ENCODE measurements at places on chromosomes 6 and 20.

- no peak for DNase-seq
Measured at GRCh38 chr20:43909720-43910119, 4.9 kb upstream of the TOX2 start.

GRCh38 chr6:290111-290922 is 2.0 kb upstream of the DUSP22 start:
- DNase-seq = no peak

DNA sequence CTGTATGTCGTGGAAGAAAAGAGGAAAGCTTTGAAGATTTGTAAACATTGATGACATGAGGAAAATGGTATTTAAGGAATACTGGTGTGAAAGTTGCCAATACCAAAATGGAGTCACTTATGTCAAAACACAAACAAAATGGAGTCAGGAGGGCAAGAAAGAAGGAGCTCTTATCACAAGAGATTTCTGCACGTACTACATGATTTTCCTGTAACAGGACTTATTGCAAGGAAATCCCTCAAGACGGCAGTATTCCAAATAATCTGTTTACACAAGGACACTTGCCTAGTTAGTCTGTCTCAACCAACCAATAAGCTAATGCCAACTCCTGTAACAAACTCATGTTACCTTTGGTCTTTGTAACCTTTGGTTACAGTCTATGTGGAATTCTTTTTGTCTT is 29.8 kb downstream of the SLC2A12 start:
- DNase-seq = no peak

DNA sequence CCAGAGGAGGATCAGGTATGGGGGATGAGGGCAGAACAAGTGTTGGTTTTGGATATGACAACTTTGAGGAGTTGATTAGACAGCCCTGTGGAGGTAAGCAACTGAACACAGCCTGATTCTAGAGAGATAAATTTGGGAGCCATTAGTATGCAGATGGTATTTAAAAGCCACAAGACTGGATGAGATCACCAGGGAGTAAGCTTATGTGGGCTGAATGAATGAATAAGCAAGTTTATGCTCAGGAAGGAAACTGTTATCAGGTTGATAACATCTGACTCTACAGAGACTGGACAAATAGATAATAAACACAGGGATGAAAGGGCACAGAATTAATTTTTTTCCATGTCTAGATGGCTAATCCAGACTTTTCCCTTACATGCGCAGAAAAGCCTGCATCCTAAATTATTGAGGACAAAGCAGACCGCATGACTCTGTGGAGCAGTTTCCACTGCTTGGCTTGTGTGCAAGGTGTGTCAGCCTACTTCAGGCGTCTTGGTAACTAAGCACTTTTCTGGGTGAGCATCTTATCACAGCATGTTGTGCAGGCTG is 150.6 kb downstream of the GJA10 start:
- no peak for DNase-seq

DNA sequence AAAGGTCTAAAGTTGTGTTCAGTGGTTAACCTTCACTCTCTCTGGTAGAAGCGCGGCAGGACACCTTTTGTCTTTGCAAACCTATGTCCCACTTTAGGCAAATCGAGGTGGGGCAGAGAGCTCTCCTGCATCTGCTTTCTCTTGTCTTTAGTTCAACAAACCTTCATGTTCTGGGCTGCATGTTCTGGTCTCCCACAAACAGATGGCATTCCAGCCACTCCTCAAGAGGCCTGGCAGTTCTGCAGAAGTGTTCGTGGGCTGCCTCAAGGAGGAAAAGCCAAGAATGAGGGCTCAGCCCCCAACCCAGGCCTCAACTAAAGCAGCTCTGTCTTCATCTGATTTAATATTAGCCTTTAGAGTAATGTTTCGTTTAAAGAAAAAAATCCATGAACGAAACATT is 82.2 kb downstream of the SOD2 start:
- DNase-seq = no peak

DNA sequence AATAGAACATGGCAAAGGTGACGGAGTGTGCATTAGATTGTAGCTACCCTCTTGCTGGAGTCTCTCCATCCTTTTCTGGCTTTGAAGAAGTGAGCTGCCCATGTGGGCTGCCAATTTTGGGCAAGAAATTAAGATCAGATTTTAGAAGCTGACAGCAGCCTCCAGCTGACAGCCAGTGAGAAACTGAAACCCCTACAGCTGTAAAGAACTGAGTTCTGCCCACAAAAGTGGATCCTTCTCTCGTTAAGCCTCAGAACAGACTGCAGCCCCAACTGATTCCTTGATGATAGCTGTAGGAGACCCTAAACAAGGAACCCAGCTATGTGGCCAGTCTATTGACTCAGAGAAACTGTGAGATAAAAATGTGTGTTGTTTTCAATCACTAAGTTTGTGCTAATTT is 134.1 kb downstream of the CD109 start:
- DNase-seq = no peak

DNA sequence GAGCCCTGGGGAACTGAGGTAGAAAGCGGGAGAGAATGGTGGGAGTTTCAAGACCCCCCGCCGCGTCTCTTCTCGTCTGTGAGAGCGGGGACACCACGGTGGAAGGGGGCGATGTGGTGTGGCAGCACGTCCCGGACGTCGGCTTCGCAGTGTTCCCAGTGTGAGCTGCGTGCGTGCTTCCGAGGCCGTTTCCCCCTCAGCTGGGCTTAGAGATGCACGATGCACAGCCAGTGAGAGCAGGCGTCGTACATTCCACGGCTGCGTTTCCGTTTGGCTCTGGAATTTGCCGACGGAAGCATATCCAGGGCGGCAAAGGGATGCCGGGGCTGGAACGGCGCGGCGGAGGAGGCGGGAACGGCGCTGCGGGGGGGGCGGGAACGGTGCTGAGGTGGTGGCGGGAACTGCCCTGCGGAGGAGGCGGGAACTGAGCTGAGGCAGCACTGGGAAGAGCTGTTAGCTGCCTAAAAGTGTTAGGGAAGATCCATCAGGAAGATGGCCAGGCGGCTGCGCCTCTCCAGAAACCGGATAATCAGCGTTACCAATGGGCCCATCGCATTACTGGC is 37.7 kb downstream of the KIF25 start:
- no peak for DNase-seq

GRCh38 chr6:31125162-31125561 is 4.9 kb upstream of the CDSN start:
- DNase-seq = no peak

GRCh38 chr6:62974452-62974851 is 236.8 kb upstream of the FKBP1C start:
- DNase-seq = no peak

- DNase-seq = no peak
Measured at GRCh38 chr6:131821010-131821807, 13.4 kb downstream of the ENPP1 start.

- DNase-seq = no peak
Measured at GRCh38 chr6:36717871-36718540, 20.4 kb downstream of the RAB44 start.

DNA sequence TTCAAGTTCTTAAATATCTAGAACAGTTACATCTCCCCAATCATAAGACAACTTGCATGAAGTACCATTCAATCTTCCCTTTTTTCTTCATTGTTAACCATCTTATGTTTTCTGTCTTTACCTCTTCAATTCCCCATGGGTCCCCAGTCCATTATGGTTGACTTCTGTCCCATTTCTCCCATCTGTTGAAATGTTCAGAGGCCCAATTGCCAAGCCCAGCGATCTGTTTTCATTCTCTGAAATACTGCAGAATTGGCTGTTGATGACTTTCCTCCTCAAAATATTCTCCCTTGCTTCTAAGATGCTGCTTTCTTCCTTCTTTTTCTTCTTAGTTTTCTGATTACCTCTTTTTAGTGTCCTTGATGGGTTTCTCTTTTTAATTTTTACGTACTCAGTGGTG is 26.0 kb downstream of the DSTN start:
- DNase-seq = no peak

- DNase-seq = peak; percentile 50
Measured at GRCh38 chr6:89368107-89368506, 15.6 kb upstream of the UBE2J1 start.

- no peak for DNase-seq
Measured at GRCh38 chr20:63697357-63697867, 960 bp downstream of the TNFRSF6B start.

- DNase-seq = no peak
Measured at GRCh38 chr6:42393339-42393738, 58.4 kb downstream of the TRERF1 start.

DNA sequence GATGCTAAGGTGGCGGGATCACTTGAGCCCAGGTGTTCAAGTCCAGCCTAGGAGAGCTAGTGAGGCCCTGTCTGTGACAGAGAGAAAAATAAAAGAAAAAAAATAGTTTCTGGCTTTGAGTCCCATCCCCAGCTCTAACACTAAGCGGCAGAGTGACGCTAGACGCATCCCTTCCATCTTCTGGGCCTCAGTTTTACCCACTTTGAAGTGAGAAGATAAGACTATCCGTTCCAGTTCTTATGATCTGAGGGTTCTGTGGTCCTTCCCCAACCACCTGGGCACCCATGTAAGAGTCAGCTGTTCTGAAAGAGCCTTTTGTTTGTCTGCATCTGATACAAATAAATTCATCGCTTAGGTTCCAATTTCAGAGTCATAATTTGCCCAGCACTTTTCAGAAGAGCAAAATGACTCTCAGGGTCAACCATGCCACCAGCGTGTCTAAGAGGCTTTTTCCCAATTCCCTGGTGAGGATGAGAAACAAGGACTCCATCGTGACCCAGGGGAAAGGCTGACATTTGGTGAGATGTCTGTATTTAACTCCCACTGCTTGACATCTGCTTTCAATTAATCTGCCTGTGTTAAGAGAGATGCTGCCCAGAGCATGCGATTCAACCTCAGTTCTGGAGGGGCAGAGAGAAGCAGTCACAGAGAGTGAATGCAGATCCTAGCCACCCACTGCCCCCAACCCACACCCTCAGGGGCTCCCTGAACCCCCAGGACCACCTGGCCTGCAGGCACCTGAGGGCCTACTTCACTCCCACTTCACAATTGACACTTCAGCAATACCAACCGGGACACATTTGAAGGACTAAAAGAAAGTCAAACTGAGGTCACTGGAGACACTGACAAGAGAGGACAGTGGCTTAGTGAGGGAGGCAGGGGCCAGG is 131.6 kb upstream of the TOP1 start:
- DNase-seq = no peak

- no peak for DNase-seq
Measured at GRCh38 chr20:50409495-50409894, 100.7 kb upstream of the PTPN1 start.

DNA sequence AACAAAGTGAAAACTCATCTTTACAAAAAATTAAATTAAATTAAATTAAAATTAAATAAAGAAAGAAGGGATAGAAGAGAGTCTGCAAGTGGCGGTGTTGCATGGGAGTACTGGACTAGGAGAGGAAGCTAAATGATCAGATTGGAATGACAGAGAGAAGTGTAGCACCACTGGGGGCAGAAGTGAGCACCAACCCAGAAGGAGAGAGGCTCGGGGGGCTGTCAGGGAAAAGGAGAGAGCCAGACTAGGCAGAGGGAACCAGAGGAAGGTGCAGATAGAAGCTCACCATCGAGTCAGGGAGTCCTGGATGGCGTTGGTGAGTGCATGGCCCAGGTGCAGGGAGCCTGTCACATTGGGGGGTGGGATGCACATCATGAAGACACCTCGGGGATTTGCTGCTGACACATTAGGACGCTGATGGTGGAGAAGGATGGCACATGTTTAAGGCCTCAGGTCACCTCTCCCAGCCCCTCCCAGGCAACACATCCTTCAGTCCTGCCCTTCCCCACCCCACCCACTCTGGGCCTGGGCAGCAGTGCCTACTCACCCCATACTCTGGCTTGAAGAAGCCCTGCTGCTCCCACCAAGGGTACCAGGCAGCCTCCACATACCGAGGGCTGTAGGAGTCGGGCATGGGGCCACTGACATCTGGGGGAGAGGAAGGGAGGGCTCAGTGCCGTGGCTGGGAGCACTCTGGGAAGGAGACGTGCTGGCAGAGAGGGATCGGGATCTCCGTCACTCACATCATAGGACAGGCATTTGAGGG is 4.0 kb downstream of the VARS1 start:
- DNase-seq = no peak

- DNase-seq = no peak
Measured at GRCh38 chr6:15027472-15027871, 218.4 kb upstream of the JARID2 start.

DNA sequence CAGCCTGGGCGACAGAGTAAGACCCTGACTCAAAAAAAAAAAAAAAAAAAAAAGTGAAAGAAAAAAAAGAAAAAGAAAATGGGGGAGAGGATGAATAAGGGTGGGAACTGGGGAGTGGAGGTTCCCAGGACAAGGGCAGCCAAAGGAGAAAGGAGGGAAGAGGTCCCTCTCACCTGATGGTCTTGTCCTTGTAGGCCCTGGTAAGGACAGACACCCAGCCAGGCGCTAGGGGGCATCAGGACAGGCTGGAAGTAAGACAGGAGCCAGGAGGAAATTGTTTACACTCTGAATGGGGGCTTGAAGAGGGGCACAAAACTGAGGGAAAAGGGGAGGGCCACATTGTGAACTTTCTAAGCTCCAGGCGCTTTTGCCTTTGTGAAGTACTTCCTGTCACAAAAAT is 2.3 kb upstream of the ALDH5A1 start:
- DNase-seq = no peak

DNA sequence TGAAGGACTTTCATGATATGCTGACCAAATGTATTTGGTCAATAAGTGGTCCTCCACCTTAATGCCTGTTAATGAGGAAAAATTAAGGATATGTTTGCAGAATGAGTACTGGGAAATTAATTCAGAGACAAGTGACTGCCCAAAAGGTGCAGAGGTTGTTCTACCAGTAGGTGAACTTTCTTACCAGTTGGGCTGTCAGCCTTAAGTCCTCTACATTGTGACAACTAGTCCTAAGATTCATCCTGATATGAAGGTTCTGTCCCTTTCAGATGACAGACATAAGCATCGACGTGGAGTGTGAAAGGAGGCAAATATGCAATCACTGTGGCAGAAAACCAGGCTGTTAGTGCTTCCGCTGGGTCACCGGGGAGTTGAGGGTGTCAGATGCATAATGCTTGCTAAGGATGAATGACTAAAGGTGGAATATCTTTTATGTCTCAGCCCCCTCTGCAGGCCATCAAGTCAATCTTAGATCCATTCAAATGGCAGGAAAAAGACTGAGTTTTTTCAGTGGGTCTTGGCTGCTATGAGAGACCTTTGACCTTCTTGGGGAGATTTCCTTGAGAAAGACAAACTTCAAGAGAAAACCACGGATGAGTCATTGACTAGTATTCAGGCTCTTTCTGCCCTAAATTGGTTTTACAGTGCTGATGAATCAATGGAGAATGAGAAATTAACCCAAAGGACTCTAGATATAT is 226.0 kb downstream of the TPBG start:
- no peak for DNase-seq

GRCh38 chr6:63904650-63905248 is 269.1 kb downstream of the PHF3 start:
- DNase-seq = no peak

DNA sequence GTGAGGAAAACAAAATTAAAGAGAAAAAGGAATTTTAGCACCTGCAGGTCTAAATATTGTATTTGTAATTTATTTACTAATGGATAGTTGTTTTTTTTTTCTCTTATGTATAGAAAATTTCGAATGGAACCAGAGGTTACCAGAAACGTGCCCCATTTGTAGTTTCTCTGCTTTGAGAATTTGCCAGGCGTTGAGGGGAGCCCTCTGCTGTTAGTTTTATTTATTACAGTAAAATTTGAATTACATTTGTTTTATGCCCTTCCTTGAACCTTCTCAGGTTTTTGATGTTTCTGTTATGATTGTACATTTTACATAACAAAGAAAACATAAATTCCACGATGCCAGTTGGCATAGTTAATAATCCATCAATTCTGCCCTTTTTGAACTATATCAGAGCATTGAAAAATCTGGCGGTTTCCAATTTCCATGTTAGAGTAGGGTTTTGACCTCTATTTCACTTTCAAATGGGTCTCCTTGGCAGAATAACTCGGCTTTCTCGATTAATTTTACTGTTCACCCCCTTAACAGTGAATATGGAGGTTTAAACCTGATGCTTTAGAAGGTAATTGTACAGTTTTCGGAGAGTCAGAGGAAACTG is 35.1 kb upstream of the RFPL4B start:
- no peak for DNase-seq
